ENCODE measurements at places on chromosomes 3 and 15.

DNA sequence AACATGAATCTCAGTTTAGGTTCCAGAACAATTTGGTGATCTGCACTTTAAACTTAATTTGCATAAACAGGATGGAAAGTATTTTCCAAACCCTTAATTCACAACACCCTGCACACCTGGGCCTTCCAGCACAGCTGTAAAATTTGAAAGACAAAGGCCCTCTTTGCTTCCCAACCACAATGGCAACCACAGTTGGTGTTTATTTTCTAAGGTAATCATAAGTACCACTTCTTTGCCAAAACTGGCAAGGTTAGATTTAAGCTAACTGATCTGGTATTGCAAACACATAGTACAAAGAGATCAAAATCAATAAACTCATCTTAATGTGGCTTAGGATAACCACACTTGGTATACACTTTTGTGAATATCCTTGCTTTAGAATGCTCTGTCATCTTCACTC is 4.1 kb downstream of the LRIG1 start:
- DNase-seq = no peak

DNA sequence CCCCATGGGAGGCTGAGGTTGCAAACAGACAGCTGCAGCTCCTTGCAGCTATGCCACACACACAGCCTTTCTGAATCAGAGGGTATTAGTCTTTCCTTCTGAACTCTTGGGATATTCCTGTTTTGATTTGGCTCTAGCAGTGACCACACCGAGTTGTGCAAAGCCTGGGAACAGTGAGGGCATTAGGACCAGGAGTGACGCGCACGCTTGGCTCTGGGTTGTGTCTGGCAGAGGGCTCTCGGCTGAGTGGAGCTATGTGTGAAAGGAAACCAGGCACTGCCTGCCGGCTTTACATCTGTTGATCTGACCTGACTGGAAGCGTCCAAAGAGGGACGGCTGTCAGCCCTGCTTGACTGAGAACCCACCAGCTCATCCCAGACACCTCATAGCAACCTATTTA is at the start of gene GALNT15:
Gene GALNT15 (plus strand): TSS at position 292 of the 400 bp plus-strand sequence. CDS start 472 bp downstream, outside the sequence.
- DNase-seq = no peak

- DNase-seq = peak; percentile 76
Observed at GRCh38 chr3:185337231-185337816, 25.6 kb upstream of the MAP3K13 start.

GRCh38 chr15:89105147-89105546 is 16.9 kb downstream of the ABHD2 start:
- no peak for DNase-seq

DNA sequence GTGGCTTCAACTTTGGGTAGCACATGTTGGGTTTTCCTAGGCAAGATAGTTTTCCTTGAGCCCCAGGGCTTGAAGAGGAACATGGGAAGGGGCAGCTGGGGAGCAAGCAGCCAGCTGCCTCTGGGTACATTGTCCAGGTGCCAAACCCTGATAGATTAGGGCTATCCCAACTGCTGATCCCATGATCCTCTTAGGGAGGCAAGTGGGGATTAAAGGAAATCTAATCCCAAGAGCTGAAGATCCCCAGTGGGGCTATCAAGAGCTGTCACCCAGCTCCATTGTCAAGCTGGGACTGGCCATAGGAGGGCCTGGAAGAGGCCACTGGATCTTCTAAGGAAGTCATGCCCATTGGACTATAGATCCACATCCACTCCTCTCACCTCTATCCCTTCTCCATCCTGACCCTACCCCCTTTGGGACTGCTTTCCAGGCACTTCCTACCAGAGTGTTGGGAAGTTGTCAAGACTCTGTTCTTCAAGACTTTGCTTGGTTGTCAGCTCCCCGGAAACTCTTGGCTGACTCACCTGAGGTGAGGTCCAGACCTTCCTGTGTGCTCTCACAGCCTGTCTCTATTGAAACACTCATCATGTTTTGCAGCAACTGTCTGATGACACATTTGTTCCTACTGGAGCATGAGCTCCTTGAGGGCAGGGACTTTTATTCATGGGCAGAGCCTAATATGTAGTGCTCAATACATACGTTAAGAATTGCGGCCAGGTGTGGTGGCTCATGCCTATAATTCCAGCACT is 5.9 kb downstream of the CAMK2N2 start:
- DNase-seq = no peak
